AML-193 (cell line): ENCODE measurements at places on chromosomes 2 and 18.

DNA sequence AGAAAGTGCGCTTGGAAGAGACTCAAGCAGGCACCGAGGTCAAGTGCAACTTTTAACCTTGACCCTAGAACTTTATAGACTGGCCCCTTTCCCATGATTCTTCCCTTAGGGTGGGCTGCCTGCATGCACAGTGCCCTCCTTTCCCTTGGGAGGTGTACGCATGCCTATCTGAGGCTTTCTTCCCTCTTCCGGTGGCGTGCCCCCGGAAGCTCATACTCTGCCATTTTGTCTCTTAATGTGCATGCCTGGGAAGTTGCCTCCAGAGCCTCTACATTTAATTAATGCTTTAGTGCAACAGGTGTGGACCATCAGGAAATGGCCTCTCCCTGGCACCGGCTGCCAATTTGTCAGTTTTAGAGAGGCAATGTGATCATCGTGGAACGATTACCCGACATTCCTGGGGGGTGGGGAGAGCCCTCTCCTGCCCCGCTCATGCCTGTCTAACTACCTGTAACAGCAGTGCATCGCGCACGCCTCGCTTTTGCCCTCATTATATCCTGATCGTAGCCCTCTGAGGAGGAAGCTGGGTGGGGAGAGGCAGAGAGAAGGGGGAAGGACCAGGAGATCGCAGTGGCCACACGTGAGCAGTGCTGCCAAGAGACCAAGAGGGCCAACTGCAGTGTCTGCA, 194.8 kb downstream of the TFCP2L1 start:
- no peak for DNase-seq

GRCh38 chr2:41859615-41860514, 188.0 kb upstream of the PKDCC start:
- DNase-seq = no peak

GRCh38 chr2:98388081-98388480, 41.8 kb downstream of the CNGA3 start:
- no peak for DNase-seq

DNA sequence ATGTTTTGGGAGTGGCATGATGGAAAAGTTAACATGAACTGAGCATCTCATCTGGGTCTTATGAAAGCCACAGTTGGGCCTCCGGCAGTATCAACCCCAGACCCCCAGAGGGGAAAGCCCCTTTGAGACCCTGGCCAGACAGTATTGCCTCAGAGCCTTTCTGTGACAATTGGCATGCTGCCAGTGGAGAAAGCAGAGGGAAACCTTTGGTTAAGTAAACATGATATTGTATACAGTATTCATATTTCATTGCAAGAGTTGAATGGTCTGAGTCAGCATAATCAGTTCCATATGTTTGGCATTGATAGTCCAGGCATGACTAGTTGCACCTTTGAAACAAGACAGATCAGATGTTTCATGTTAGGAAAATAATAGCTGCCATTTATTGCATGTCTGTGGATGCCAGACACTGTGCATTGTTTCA, 20.0 kb downstream of the MERTK start:
- no peak for DNase-seq

DNA sequence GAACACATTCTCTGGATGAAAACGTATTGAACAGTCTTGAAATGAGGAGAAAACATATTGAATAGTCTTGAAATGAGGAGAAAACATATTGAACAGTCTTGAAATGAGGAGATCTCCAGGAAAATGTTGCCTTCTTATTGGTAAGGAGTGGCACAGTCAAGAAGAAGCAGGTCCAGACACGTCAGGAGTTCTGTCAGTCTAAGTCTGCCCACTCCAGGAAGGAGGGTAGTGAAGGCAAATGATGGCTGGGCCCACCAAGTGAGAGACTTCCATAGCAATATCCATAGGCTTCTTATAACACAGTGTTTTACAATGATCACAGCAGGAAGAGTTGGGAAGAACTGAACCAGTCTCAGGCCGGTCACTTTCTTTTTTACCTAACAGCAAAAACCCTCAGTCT, 316.2 kb downstream of the ETAA1 start:
- DNase-seq = no peak

DNA sequence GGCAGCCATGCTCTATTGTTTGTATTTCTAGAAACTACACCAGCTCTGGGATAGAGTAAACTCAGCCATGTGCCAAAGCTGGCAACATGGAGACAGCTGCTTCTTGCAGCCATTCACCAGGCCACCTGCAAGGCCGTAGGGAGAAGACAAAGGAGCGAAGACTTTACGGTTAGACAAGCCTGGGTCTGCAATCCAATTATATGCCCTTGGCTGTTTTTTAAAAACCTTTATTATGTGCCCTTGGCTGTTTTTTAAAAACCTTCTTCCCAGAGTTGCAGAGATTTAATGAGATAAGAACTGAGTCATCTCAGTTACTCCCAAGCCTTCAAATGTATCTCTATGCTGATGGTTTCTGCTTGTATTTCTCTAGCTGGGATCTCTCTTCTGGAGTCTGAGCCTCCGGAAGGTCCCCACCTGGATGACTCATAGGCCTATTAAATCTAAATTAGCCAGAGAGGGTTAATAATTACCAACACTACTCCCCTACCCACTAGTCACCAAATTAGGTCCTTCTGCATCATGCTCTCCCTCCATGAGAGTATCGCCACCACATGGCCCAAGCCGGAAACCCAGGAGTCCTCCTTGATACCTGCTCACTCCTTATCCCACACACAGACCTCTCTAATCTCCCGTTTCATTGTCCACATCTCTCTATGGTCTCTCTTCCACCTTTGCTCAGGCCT, 17.5 kb upstream of the DPP4 start:
- no peak for DNase-seq

DNA sequence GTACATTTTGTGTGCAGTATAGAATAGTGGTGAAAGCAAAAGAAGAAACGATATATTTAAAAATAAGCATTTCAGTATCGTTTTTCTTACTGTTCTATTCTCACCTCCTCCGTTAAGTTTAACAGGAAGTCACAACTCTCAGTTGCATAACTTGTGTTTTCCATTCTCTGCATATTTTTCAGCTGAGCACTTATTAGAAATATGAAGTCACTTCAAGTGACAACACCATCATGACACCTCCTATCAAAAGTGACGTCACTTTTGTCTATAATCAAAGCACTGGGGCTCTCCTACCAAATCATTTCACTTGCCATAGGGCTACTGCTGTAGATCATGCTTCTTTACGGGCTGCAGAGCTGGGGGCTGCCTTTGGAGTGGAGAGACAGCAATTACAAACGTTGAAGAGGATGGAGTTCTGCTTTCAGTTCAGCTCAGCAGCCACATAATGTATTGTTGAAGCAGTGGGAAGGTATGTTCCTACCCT, 36.3 kb downstream of the STAT4 start:
- no peak for DNase-seq

- no peak for DNase-seq
Observed at GRCh38 chr18:72848503-72849237, 19.1 kb downstream of the NETO1 start.

DNA sequence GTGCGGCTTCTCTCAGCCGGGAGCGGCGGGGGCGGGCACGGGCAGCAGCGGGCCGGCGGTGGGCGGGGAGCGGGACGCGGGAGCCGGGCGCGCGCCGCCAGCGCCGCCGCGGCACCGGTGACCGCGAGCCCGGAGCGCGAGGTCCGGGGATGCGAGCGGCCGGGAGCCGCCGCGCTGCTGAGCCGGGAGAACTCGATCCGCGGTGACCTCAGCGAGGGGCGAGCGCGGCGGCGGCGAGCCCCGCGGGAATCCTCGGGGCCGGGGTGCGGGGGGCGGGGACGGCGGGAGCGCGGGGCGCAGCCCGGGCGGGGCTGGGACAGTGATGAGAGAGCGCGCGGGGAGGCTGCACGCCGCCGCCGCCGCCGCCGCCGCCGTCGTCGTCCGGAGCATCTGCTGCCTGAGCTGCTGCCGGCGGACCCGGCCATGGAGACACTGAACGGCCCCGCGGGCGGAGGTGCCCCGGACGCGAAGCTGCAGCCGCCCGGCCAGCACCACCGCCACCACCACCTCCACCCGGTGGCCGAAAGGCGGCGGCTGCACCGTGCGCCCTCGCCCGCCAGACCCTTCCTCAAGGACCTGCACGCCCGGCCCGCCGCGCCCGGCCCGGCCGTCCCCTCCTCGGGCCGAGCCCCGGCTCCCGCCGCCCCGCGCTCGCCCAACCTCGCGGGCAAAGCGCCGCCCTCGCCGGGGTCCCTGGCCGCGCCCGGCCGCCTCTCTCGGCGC, at the start of gene MTCL1:
Gene MTCL1, plus strand, starts transcription at position 319 of the 723 bp plus-strand sequence. Its CDS starts 105 bp downstream, at position 424.
- peak; percentile 9 for DNase-seq

- DNase-seq = no peak
Observed at GRCh38 chr18:9726175-9726574, 18.1 kb downstream of the RAB31 start.

GRCh38 chr18:77046994-77047393, 85.6 kb downstream of the MBP start:
- DNase-seq = no peak

DNA sequence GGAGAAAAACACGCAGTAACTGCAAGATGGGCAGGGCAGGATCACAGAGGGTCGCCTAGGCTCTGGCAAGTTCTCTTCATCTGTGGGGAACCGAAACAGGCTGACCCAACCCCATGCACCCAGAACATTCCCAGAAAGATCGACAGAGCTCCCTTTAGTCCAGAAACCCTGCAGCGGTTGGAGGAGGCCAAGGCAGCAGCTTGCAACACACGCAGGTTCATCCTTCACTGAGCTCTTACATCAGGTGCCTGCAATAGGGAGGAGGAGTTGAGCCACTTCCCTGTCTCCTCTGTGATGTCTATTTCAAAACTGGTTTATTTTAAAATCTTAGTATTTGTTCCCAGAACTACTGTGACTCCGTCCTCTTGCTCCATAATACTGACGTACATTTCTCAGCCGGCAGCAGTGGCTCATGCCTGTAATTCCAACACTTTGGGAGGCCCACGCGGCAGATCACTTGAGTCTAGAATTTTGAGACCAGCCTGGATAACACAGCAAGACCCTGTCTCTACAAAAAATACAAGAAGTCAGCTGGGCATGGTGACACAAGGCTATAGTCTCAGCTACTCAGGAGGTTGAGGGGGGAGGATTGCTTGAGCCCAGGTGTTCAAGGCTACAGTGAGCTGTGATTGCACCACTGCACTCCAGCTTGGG, 11.5 kb upstream of the SLC11A1 start:
- DNase-seq = peak; percentile 97

DNA sequence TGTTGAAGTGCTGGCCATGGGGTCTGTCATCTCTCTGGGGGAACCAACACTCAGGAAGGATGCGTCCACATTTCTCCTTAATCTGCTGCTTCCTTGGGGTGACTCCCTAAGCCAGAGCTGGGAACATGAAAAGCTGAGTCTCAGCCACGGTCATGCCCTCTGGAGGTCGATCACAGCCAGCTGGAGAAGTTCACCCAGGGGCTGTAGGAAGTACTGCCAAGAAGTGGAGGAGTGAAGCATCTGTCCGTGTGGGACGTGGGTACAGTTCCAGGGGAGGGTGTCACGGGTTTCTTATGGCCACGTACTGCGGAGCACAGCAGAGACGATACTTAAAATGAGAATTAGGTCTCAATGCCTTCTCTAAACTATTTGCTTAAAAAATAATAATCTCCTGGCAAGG, 42.4 kb upstream of the IGFBP2 start:
- no peak for DNase-seq

DNA sequence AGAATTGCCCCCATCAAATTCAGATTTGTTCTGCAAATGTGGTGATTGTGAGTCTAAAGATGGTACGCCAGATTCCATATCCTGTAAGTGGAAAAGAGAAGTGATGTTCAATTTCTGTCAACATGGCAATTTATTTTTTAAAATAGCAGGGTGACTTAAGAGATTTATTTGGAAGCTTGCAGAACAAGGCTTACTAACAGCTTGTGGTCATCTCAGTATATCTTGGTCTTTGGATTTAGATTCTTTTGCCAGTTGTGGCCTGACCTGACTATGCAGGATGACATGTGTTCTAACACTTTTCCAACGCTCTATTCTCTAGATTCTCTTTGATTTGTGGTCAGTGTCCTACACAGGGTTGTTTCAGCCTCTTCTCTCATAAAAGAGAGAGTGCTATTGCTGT, 74.4 kb downstream of the MAP3K20 start:
- no peak for DNase-seq

DNA sequence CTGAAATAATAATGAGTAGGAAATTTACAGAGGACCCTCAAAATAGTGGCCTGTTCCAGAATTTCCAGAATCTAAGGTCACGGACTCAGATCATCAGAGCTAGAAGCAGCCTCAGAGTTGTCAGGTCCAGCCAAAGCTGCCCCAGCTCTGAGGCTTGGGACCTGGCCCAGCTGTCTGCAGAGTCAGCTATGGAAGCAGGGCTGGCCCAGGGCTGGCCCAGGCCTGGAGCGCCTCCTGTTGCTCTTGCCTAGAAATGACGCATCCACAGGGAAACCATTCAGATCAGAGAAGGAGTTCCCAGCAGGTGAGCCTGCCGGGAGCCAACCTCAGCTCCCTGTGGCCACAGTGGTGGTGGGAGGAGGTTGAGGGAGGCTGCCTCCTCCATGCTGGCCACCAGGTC, 106.7 kb upstream of the ARL4C start:
- DNase-seq = no peak

DNA sequence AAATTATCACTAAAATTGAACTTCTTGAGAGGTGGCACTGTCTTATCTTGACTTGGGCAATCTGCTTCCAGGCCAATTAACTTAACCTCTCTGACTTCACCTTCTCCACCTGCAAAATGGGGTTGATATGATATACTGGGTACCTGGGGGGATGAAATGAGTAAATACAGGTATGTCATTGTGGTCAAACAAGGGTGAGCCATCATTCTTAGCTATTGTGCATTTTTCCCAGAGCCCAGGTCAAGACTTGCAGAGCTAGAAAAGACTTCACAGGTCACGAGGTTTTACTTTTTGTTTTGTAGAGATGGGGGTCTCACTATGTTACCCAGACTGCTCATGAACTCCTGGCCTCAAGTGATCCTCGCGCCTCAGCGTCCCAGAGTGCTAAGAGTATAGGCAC, 145.0 kb downstream of the PRKCE start:
- DNase-seq = no peak

- DNase-seq = no peak
Observed at GRCh38 chr2:11622611-11623010, 47.4 kb downstream of the NTSR2 start.

DNA sequence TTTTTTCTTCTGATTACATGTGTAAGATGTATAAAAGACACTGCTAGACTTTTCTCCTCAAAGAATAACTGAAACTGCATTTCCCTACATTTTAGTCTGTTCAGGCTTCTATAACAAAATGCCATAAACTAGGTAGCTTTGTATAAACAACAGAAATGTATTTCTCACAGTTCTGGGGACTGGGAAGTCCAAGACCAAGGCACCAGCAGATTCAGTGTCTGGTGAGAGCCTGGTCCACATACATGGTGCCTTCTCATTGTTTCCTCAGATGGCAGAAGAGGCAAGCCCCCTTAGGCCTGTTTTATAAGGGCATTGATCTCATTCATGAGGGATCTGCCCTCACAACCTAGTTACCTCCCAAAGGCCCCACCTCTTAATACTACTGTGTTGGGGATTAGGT, 71.5 kb downstream of the MAPRE2 start:
- DNase-seq = no peak
